ENCODE measurements at places on chromosomes 12 and 14.

GRCh38 chr14:53384536-53384935 is 231.4 kb upstream of the DDHD1 start:
- DNase-seq: no peak

GRCh38 chr12:1695886-1696670 is 5.2 kb downstream of the ADIPOR2 start:
- DNase-seq: no peak

DNA sequence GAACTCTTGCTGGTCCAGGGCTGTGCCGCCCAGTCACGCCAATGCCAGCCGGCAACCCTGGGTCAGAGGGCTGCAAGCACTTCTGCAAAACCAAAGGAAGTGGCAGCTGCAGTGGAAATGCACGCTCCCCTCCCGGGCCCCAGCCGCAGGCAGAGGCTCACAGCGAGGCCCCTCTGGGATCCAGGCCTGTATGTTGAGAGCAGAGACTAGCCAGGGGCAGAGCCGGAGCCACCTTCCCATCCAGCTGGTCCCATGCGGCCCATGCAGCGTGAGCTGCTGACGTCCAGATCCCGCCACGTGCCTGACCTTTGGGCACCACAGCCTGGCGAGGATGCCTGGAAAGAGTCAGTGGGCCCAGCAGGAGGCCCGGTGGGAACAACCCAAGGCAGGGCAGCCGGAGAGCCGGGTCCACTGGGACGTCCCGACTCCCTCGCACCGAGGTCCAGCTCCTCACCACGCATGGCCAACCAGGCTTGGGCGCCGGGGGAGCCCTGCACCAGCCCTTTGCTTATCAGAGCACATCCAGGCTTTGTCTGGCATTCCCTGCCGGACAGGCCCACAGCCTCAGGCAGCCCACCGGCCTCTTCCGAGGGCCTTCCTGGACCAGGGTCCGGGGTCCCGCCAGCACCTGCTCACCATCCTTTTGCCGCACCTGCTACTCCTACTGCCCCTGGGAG is 4.3 kb downstream of the GPR132 start:
- peak; percentile 75 for DNase-seq

GRCh38 chr14:38605193-38606114 is 349.6 kb upstream of the CLEC14A start:
- no peak for DNase-seq

DNA sequence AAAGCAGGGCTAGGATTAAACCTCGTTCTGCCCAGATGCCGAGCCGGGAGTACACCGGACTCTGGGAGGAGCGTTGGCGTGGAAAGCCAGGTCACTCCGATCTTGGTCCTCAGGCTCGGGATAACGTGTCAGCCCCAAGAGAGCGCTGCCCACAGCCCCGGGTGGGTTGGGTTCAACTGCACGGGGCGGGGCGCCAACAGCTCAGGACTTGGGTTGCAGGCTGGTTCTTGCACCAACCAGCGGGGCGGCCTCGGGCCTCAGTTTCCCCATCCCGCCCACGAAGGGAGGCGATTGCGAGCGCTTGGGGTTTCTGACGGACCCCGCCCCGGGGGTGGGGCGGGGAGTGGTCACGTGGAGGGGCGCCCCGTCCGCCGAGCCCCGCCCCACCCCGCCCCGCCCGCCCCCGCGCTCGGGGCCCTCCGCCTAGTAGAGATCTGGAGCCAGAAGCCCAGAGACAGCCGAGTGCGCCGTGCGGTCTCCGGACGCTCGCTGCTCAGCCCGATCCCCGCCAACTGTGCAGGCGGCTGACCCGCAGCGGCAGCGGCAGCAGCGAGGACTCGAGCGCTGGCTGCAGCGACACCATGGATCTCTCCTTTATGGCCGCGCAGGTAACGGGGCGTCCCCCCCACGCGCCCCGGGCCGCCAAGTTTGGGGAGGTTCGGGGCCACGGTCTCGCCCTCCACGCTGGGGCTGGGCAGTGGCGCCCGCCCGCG is at the start of gene C14orf132:
Gene C14orf132, plus strand, starts transcription at position 443 of the 713 bp plus-strand sequence. Its CDS starts 139 bp downstream, at position 582.
- DNase-seq: peak; percentile 79

GRCh38 chr12:18320036-18320617 is 58.8 kb downstream of the PIK3C2G start:
- no peak for DNase-seq

DNA sequence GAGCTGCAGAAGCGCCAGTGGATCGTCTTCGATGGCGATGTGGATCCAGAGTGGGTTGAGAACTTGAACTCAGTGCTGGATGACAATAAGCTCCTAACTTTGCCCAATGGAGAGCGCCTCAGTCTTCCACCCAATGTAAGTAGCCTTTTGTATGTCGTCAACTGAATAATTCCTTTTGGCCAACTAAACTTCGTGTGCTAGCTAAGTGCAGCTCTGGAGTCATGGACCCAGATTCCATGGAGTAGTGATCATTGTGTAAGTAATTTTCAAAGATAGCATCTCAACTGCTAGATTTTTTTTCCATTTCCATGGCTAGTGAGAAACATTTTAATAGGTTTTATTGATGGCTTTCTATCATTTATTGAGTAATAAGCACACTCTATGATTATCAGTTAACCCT is 48.0 kb downstream of the DYNC1H1 start:
- DNase-seq: no peak

DNA sequence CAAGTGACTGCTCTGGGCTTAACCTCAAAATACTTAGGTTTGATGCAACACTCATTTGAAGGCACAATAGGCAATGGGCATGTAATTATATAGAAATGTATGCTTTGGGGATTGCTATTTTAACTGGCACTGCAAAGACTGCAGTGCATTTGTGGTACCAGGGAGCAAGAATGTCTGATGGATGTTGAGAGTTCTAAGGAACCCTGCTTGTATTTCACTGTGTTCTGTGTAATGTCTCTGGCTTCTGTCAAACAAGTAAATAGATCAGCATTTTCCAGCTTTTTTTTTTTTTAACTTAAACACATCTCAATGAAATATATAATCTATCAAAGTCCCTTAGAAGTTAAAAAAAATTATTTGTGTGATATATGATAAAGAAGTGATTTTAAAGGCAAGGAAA is 94.8 kb upstream of the ATP2B1 start:
- DNase-seq: no peak

- DNase-seq: no peak
Observed at GRCh38 chr12:92546635-92547348, 156.0 kb upstream of the PLEKHG7 start.

Measured in activated effector memory CD4-positive, alpha-beta T cell treated with anti-CD3 and anti-CD28 coated beads, Interleukin-2, amount 50 U/mL, for 16 hours (primary cell).